ENCODE measurements at places on chromosomes 11 and 22. TPM values are rescaled to one million over a fixed set of nuclear protein-coding genes. Genes with fewer than 3 reads are reported as not detected.

DNA sequence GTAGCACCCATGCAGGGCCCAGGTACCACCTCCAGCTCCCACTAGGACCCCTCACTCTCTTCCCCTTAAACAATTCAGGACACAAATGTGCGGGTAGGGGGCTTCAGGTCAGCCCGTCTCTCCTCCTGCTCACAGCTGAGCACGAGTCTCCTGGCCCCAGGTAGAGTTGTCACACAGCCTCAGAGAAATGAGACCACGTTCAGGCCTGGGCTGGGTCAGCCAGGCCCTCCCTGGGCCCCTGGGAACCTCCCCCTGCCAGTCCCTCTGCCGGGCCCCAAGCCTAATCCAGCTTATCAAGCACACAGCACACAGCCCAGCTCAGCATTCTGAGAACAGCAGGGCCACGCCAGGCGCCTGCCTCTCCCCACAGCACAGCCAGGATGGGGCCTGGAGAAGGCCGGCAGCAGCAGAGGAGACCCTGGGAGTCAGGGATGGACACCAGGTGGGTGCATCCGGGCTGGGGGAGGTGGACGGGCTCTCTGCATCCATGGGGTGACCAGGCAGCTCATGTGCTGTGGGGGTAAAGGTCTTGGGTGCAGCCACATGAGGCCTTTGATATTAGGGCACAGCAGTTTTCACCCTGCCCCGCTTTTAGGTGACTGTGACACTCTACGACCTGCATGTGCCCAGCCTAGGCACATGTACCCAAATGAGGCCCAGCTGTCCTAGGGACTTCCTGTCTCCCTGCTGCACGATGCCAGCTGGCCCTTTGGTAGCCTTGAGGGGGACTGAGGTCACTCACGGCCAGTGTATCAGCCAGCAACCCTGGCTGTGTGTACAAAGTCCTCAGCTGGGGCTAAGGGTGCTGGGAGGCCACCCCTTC, 87.0 kb downstream of the MORC2 start:
- DNase-seq: no peak

DNA sequence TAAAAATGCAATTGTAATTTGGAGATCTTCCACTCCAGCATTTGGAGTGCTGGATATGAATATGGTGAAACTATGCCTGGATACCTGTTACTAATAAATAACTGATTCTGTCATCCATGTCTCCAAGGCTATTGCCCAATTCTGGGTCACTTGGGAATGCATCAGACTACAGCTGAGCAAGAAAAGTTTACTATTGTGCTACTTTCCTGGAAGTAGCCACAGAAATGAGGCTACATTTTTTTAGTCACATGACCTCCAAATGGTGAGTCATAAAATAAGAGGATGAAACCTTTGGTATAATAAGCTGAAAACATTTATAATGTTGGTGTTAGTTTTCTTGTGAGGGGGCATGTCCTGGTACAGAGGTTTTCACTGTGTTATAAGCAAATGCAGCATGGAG, 44.4 kb downstream of the DCDC1 start:
- DNase-seq: no peak

BIK gene
- 1.7 TPM for total RNA-seq

LRRC32 gene
- total RNA-seq: 80.8 TPM

DNA sequence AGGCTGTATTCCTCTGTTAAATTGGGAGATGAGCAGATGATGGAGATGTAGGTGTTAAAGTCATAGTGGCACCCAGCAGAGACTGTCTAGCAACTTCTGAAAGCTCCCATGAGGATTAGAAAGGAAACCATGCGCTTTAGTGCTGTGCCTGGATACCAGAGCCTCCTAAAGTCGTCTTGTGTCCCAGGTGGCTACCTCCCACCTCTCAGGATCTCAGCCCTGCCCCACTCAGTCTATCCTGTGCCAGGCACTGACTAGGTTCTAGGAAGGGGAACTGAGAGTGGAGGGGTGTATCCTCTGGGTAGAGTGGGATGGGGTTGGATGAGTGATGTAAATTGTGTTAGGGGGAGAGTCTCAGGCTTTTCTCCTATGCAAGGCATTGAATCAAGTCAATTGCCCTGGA, 60.2 kb downstream of the KIAA1671 start:
- no peak for DNase-seq

TRIM51 gene
- not detected for total RNA-seq

DNA sequence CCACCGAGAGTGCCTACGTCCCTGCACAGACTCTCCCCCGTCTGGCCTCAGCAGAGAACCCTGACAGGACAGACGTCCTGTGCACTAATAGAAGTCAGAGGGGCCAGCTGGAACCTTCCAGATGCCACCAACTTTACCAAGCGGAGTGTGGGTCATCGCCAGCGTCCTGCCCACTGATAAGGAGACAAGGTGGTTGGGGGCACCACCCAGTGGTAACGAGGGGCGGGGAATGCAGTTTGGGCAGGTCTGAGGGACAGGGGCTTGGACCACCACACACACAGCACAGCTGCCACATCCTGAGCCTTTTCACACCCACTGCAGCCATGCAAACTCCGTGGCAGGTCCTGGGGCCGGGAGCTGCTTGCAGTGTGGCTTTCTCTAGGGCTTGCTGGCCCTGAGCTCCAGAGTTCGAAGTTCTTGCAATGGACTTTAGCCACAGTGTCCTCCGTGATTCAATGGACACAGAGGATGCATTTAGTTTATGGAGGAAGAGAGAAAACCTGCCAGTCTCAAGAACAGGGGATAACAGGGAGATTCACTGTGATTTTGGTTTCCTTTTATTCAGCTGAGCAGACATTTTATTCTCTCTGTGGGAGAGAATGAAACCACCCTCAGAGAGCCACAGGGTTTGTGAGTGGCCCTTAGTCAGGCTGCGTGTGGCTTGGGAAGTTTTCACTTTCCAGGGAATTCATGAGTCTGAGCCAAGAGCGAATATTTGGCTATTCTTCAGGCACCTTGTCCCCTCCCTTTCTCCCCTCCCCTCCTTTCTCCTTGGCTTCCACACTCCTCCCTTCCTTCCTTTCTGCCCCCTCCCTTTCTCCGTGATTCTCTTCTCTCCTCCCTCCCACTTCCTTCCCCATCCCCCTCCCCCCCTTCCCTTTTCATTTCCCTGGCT, 13.1 kb downstream of the MRGPRG start:
- DNase-seq: no peak

GRCh38 chr22:29691636-29692326, 28.0 kb upstream of the CABP7 start:
- no peak for DNase-seq

CHADL gene
- total RNA-seq: 1.1 TPM
